ENCODE measurements at places on chromosomes 3 and 15.
A peak's percentile ranks its signal among the peaks of the same experiment; 100 is the strongest.

- no peak for DNase-seq
Observed at GRCh38 chr15:67579164-67579563, 36.7 kb downstream of the MAP2K5 start.

DNA sequence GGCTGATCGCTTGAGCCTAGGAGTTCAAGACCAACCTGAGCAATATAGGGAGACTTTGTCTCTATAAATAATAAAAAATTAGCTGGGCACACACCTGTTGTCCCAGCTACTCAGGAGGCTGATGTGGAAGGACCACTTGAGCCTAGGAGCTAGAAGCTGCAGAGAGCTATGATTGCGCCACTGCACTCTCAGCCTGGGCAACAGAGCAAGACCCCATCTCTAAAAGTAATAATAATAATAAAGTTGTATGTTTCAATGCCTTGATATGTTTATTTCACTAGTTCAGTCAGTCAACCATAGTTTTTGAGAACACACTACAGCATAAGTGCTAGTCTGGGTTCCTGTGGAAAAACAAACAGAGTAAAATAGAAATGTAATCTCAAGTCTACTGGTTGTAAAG is 36.5 kb downstream of the IGF2BP2 start:
- DNase-seq, result no peak

DNA sequence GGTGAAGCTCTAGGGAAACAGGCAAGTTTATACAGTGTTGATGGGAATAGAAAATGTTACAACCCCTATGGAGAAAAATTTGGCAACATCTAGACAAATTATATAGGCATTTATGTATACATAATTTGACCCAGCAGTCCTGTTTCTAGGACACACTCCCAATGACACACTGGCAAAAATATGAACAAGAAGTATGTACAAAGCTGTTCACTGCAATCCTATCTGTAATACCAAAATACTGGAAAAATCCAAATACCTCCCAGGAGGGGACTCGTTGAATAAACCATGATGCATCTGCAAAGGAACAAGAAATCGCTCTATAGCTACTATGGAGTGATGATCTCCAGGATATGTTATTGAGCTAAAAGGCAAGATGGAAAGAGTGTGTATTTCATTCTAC is 8.5 kb downstream of the BFSP2 start:
- DNase-seq, result no peak

GRCh38 chr15:79606831-79607355 is 174.8 kb downstream of the MINAR1 start:
- DNase-seq, result no peak

DNA sequence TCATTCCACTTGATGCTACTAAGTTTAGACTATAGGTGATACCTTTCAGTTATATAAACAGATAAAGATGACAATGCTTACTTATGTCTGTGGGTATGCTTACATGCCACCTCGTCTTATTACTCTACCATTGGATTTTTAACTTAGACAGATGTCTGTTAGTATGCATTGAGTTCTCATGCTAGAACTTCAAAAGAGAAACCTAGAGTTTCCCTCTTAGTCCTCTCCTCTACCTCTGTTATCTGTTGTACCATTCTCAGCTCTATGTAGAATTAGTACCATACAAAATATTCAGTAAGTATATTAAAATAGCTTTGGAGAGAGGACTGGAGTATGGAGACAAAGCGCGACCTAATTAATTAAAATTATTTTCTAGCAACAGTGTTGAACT is 111.3 kb downstream of the BBX start:
- no peak for DNase-seq

- no peak for DNase-seq
Observed at GRCh38 chr15:52236013-52236412, 44.8 kb upstream of the GNB5 start.

DNA sequence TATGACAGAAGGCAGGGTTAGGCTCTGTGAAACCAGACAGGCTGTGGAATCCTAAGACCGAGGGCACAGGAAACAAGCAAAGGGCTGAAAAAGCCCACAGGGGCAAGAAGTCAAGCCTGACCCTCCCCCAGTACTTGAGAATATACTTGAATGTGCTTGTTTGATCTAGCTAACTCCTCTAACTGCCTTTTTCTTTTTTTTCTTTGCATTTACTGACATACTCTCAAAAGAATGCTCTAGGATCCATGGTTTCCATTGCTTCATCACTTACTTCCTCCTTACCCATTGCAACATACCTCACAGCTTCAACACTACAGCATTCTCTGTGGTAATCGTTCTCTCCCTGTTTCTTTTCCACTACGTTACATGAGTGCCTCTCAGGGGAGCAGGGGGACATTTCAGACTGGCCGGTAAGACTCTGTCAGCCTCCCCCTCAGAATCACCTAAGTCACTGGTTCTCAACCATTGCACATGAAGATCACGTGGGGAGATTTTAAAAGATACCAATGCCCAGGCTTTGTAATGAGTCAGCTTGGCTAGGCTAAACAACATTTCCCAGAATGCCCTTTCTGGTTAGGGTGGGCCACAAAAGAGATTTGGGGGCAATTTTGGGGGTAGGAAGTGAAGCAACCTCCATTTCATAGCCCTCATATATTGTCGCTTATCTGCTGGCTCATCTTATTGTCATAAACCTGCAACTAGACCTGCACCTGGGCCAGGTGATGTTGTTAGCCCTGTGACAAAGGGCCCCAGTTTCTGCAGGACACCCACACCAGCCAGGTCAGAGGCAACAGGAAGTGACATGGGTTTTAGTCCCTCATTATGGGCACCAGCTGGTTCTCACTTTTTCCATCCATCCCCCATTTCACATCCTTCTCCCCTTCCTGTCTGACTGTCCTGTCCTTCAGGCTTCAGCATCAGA is 24.6 kb upstream of the RSL24D1 start:
- DNase-seq, result peak; percentile 60

DNA sequence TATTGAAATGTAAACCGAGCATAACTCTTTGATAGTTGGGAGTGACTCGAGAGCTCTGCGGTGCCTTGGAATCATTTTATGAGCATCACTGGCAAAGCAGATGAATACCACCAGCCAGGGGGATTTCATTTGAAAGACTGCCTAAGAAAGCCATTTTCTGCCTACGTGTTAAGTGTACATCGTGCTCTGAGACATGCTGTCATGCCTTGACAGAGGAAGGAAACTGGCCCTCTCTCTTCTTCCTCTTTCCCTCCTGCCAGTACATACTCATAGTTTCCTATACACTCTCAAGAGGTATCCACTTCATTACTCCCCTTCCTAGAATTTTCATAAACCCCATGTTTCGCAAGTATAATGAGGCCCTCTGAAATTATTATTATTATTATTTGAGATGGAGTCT is 8.8 kb downstream of the BCL2A1 start:
- no peak for DNase-seq

DNA sequence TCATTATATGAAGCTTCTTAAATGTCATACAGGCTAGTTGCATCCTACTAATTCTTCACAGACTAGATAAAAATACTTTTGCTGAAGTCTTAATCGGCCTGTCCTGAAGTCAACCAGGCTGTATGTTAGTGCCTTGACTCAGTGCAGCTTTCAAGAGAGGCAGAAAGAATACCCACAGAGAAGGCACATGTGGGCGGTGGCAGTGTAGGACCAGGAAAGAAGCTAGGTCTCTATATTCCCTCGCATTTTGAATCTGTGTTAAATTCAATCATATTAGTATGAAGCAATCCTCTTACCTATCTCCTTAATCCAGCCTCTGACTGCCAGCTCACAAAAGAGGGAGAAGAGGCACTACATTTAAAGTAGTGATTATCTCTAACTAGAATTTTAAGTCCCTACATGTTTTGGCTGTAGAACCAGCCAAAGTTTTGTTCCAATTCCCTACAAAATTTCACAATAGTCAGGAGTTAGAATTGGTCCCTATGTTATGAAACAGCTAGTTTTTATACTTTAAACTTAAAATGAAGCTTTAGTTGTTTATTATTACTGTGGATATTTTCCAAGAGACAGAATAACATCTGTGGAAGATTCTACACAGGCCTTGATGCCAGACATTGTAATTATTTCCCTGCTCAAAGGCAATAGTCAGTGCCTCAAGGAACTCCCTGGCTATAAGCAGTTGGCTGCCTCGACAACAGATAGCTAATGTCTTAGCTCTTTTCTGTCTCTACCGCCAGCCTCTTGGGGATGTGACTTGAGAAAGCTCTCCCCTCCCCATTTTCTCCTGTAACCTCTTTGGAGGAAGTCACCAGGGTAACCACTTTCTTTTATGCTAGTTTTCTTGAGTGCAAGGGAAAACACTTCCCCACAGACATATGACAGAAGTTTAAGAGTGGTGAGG is 31.9 kb downstream of the CRTC3 start:
- peak; percentile 26 for DNase-seq

- DNase-seq, result peak; percentile 22
Observed at GRCh38 chr3:43583481-43583880, 38.3 kb downstream of the ANO10 start.

DNA sequence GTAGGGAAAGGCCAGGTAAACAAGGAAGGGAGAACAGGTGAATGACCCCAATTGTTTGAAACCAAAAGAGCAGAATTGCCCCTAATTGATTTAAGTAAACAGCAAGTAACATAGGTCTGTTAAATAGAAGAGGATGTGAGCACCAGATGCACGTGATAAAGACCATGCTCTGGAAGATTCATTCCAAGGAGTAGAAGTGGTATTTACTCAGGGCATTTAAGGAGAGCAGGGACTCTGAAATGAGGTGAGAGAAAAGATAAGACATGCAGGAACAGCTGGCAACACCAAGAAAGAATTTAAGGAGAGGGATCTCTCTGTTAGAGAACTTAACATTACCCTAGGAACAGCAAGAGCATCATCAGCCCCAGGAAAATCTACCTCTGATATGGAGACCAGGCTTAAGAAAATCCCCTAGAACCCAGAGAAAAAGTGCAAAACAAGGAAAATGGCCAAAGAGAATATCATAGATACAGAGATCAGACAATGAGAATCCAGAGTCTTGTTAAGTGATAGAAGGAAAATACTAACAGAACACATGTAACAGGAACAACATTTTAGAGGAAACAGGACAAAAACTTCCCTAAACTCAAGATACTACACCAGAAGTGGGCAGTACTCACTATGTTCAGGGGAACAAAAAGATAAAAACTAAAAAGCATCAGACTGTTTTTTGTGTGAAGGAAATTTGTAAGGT is 6.4 kb downstream of the NUDT16 start:
- no peak for DNase-seq

DNA sequence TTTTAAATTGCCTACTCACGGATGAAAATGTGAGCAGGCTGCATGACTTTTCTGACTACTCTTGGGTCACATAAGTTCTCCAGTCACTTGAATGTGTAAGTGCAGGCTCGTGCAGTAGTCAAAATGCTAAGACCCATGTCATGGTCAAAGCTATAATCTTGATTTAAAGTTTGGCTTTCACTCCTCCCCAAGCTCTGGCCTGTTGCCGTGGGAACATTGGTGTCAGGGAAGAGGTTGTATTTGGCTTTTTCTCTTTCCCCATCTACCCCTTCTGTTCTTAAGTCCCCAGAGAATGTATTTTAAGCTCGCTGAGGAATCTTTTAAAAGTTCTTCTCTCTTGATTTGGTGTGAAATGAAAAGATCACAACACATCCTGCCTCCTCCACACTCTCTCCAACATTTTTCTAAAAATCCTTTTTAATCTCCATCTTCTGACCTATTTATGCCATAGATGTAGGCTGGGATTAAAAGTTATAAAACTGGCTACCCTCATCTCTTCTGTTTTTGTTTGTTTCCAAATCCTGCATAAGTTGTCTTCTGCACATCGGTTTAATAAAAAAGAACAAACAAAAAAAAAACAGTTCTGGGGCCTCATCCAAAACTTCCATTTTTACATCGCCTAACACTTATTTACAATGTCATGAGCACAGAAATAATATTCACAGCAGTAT is 61.4 kb upstream of the ADAMTSL3 start:
- no peak for DNase-seq

Data from activated CD4-positive, alpha-beta T cell treated with anti-CD3 and anti-CD28 coated beads for 48 hours (primary cell).